Retinal pigment epithelial cell (primary cell): ENCODE measurements at places on chromosomes 1 and 21.

- DNase-seq = no peak
Observed at GRCh38 chr1:207058878-207059867, 6.1 kb downstream of the PFKFB2 start.

GRCh38 chr1:111032295-111032897 is 68.7 kb upstream of the LRIF1 start:
- DNase-seq = no peak

- peak; percentile 11 for DNase-seq
Observed at GRCh38 chr1:215459136-215459535, 108.0 kb upstream of the KCTD3 start.

- no peak for DNase-seq
Observed at GRCh38 chr1:160309185-160309557, 24.2 kb upstream of the PEX19 start.

- DNase-seq = no peak
Observed at GRCh38 chr1:8791819-8792218, 25.6 kb downstream of the RERE start.

- no peak for DNase-seq
Observed at GRCh38 chr21:14844001-14844400, 220.8 kb downstream of the NRIP1 start.

- no peak for DNase-seq
Observed at GRCh38 chr1:69987881-69988280, 217.5 kb downstream of the LRRC40 start.

DNA sequence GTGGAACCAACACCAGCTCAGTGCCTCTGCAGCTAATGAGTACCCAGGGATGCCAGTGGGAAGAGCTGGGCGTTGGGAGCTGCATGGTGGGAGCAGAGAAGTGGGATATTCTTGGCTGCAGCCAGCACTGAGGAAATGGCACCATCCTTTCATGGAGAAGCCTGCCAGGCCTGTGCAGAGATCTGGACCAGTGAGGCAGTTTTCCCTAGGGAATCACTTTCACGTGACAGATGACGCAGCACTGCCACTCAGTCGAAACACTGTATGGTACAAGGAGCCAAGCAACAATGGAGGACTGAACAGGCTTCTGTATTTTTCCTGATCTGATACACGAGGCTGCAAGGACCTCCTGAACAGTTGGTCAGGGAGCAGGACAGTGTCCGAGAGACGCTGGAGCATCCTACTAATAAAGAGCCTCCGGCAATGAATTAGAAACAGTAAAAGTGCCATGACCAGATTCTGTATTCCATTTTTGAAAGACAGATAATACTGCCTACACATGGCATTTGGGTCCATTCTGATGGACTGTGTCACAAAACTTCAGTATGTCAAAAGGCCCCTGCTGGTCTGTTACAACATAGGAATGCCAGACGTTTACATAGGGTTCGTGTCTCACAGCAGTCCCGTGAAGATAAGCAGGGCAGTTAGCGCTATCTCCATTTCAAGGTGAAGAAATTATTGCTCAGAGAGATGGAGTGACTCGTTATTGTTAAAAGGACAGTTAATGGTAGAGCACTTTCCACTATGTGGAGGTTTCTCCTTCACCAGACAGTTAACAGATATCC is 44.0 kb upstream of the LMO4 start:
- no peak for DNase-seq

- DNase-seq = no peak
Observed at GRCh38 chr1:53959664-53960250, 13.6 kb downstream of the LRRC42 start.
